ENCODE measurements at places on chromosomes 4 and X.

DNA sequence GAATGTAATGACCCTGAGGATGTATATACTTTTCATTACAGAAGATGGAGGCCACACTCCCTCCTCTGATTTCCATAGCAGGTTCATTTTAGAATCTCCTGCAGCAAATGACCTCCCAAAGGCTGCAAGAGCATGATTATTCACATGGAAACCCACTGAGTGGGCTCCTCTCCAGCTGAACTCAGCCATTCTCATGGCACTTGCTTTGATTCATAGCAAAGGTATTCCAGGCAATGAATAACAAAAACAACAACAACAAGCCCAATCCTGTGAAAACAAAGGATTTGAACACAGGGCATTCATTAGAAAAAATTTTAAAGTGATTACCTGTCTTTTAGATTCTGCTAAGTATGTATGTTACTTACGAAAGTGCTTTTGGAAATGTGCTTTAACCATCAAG lies 894.0 kb upstream of the FRG1 start:
- DNase-seq, result no peak

DNA sequence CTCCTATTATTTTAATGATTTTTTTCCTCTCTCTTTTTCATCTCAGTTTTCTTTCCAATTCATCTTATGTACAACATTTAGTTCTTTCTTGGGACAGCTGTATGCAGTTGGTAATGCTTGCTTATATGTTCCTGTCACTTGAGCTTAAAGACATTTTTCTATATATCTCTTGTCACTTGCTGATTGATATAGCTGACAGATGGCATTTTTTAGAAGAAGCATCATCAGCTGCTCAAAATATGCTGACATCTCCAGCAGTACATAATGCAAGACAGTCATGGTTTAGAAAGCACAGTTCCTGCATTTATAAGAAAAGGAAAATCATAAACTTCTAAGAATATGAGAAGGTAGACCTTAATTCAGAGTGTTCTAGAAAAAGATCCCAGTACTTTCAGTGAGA lies 56.5 kb downstream of the DCAF8L1 start:
- no peak for DNase-seq

DNA sequence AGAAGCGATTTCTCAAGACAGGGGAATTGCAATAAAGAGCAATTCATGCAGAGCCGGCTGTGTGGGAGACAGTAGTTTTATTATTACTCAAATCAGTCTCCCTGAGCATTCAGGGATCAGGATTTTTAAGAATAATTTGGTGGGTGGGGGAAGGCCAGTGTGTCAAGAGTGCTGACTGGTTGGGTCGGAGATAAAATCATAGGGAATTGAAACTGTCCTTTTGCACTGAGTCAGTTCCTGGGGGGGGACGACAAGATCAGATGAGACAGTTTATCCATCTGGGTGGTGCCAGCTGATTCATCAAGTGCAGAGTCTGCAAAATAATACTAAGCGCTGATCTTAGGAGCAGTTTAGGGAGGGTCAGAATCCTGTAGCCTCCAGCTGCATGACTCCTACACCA lies 502.4 kb downstream of the NLGN4X start:
- DNase-seq, result no peak

- no peak for DNase-seq
Observed at GRCh38 chrX:51889851-51890250, 3.6 kb upstream of the MAGED1 start.

DNA sequence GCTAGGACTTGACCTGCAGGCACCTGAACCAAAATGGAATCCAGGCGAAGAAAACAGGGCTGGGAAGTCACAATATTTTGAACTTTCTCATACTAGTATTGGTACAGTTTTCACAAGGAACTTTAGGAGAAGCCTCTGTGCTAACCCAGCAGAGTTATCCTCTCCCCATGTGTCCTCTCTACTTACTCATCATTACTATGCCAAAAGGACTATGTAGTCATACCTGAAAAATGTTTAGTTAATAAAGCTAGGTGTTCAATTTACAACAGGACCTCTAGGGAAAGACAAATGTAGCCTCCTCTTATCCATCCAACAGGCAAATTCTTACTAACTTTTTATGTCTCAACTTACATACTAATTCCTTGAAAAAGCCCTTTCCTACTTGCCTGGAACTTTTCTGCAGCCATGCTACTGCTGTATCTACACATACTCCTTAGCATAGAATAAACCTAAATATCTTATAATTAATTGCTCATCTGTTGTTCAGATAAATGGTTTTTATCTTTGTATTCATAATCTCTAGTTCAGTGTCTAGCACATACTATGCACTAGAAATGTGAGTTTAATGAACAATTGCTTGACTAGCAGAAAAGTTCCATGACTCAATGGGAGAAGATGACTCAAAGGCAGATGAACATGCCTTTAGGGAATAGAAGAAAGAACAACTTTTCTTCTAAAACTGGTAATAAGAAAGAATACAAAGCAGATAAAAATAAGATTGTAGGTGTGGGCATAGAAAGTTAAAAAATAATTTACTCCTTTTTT lies 215.5 kb upstream of the VEGFC start:
- DNase-seq, result no peak

DNA sequence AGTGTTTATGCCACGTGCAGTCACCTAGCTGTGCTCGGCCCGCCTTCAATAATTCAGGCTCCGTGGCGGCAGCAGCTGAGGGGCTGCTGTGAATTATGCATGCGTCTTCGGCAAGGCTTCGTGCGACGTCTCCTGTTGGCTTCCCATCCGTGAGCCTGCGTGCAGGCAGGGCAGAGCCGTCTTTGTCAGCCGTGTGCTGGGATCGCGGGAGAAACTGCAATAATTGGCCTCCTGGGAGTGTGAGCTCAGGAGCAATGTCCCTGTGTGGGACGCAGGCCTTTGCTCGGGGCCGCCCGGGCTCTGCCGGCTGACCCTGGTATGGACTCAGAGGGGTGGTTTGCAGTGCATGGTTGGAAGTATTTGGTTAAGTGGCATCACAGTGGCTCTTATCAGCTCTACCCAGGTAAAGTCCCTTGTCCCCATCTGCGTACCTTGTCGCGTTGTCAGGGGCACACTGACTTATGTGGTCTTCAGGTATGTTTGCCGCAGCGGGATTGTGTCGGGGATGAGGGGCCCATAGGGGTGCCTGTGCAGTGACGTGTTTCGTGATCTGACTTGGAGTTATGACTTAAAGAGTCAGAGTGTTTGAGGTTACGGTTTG lies 34.5 kb upstream of the HGFAC start:
- no peak for DNase-seq

DNA sequence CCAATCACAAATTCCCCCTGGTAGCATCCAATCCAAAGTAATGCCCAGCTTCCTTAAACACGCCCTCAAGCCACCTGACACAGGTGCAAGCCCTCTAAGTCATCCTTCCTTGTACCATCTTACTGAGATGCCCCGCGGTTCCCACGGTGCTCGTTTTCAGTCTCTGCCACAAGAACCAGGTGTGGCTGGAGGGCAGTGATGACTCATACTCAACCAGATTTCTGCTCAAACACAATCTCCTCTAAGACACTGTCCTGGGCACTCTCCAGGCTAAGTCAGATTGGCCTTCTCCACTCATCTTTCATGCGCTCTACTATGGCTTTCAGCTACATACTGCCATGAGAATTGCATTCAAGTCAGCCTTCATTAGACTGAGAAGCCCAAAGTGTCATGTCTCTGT lies 3.5 kb downstream of the SH3KBP1 start:
- no peak for DNase-seq
